ENCODE measurements at places on chromosomes 3 and 15.

- DNase-seq, result peak; percentile 64
Measured at GRCh38 chr3:145903472-145904013, 257.4 kb downstream of the PLOD2 start.

- no peak for DNase-seq
Measured at GRCh38 chr3:180974286-180974685, 15.2 kb downstream of the DNAJC19 start.

- no peak for DNase-seq
Measured at GRCh38 chr15:92149029-92149428, 244.7 kb upstream of the ST8SIA2 start.

GRCh38 chr3:184377882-184378445, at the start of gene THPO:
THPO (minus strand) TSS chr3:184378207; CDS start chr3:184376259, 1,948 bp downstream.
- DNase-seq, result peak; percentile 86

DNA sequence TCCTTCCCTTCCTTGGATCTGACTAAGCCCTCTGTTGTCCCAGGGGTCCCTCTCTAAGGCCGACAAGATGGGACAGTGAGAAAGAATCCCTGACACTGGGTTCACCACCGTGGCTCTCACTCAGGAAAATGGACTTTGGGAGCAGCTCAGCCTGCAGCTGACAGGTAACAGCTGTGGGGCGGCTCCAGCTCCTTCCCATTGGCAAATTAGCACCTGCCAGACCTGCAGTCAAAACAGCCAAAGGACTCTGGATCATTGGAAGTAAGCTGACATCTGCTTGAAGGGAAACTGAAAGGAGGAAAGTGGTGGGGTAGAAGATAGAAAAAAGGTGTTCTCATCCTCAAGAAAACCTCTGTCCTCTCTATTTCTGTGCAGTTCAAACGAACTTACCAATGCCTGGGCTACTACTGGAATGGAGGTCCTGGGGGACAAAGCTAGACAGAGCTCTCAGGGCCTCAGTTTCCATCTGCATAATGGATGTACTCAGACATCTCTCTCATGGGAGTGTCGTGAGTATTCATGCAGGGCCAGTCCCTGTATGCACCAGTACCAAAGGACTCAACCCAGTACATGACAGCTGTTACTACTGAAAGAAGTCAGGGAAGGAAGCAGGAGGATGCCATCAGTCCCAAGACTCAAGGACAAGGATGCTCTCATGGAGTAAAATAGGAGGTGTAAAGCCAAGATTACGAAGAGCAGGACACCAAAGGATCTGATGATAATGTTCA, 53.6 kb upstream of the DCLK3 start:
- DNase-seq, result no peak

DNA sequence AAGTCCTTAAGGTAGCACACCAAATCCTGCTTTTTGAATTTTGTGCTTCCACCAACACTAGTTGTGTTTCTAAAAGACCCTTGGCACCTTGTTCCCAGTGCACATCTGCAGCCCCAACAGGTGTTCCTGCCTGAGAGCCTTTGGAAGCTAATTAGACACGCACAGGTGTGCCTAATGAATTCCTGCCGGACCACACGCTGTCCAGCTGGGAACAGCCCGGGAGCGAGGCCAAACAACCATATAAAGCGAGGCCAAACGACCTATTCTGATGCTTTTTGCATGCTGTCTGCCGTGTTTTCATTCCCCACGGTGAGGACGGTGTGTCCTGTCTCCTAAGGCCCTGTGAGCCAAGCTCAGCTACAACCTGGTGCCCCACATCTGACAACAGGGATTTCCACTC, 99.5 kb downstream of the ATG7 start:
- DNase-seq, result no peak

Data from SHP77 (cell line).